ENCODE measurements at places on chromosomes 4 and X.

DNA sequence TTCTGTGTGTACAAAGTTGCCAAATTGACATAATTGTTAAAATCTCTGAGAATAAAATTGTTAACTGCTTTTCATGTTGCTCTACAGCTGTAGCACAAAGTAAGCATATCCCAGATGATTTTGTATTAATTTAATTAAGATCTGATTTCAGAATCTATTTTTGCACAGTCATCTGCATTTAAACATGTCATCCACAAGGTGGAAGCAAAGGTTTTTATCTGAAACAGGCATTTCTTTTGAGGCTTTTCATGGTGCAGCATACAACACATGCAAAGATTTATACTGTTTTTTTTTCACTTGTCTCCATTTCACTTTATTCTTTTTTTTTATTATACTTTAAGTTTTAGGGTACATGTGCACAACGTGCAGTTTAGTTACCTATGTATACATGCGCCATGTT lies 51.2 kb downstream of the GC start:
- DNase-seq: no peak

DNA sequence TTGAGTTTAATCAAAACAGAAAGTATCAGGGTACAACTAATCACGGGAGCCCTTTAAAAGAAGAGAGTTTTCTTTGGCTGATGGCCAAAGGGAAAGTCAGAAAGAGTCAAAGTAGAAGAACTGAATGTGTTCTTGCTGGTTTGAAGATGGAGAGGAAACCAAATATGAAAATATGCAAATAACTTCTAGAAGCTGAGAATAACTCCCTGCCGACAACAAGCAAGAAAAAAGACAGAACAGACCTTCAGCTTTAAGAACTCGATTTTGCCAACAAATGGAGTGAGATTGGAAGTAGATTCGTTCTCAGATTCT lies 903.8 kb downstream of the STIM2 start:
- DNase-seq: no peak

- DNase-seq: no peak
Measured at GRCh38 chrX:119501511-119502148, 33.4 kb downstream of the SLC25A5 start.

DNA sequence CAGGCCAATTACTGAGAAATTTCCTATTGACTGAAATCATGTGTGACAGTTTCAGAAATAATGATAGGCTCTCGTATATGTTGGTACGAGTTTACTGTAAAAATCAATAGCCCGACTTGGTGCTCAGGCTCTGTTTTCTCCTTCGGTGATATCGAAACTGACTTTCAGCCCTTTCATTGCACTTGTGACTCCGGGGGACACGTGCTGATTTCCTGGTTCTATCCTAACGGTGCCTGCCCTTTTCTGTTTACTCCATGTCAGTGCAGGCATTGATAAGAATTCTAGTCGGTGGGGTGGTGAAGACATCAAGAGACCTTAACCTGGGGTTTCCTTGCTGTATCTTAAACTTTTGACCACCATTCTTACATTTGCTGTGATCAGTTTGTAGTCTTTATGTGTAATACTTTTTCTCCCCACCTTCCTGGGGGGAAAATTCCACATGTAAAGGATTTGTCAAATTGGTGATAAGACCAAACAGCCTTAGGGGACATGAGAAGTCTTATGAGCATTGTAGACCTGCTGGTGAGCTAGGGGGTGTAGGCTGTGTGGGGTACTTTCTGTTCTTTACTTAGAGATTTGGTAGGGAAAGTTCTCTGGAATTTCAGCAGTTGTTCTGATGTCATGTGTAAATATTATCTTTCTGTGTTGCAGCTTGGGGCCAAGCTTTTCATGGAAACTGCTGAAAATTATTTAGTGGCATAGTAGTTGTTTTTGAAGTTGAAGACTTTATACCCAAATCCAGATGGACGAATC lies 52.7 kb downstream of the TMEM131L start:
- DNase-seq: no peak

- DNase-seq: no peak
Measured at GRCh38 chrX:84108584-84108983, 79.4 kb downstream of the RPS6KA6 start.

- no peak for DNase-seq
Measured at GRCh38 chr4:3683077-3683743, 83.0 kb upstream of the ADRA2C start.

DNA sequence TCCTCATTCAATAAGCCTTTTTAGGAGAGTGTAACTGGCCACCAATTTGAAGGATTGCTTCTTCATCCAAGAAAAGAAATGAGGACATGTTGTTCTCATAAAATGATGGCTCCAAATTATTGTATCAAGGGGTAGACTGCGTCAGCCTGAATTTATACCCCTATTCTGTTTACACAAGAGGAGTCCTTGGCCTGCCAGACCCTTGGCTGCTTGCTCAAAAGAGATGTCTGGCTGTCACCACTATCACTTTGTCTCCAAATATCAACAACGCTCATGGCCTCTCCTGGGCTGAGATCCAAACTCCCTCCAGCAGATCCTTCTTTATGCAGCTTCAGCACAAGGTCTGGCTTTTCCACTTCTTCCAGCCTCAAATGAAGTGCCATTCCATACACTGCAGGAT lies 127.9 kb downstream of the OR13H1 start:
- no peak for DNase-seq

- no peak for DNase-seq
Measured at GRCh38 chr4:165481053-165481835, 102.4 kb downstream of the CPE start.

DNA sequence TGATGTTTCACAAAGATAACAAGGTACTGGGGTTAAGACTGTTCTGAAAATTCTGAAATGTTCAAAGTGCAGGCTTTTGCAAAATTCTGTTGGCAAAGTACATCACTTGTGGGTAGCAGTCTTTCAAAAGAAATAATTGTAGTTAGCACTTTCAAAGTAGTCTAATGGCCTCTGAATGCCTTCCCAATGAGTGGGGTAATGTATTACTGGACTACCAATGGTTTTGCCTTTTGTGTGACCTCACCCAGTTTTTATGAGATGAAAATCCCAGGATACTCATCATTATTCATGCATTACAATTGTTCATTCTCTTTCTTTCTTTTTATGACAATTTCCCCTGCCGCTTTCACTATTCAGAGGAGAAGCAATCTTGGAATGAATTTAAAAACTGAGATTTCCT lies 686.1 kb downstream of the GLUD2 start:
- DNase-seq: no peak

DNA sequence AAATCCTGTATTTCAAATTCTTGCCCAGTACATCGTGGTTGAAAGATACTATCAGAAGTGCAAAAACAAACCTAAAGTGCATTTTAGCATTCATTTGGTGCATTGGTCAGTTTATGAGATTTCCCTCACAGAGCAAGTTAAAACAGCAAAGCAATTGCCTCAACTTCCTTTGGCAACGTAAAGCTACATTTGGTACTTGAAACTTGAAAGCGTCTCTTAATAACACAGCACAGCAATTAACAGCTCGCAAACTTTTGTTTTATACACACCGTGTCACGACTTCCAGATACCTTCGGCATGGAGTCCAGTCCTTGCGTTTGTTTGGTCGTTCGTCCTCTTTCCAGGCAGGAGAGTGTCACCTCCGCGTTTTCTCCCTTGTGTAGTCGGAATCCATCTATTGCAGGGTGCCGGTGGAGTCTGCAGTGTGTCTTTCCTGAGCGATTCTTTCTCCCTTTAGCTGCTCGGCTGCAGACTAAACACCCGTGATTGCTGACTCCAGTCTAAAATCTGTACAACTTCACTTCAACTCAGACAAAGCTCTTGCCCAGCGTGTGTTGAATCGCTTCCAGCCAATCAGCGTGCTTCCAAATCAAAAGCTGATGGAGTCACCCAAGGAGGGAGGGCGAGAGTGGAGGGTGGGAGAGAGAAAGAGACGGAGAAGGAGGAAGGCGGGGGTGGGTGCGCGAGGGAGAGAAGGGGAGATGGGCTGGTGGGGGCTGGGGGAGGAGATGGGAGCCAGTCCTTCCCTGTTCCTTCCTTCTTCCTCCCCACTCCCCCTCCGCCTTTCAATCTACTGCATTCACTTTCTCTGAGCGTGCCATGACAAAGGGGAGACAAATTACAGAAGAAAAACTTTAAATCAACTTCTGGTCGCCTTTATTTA lies at the start of gene PCDH18:
PCDH18 (minus strand) TSS at position 509 of the 883 bp plus-strand sequence; CDS start at position 103, 406 bp downstream.
- no peak for DNase-seq

DNA sequence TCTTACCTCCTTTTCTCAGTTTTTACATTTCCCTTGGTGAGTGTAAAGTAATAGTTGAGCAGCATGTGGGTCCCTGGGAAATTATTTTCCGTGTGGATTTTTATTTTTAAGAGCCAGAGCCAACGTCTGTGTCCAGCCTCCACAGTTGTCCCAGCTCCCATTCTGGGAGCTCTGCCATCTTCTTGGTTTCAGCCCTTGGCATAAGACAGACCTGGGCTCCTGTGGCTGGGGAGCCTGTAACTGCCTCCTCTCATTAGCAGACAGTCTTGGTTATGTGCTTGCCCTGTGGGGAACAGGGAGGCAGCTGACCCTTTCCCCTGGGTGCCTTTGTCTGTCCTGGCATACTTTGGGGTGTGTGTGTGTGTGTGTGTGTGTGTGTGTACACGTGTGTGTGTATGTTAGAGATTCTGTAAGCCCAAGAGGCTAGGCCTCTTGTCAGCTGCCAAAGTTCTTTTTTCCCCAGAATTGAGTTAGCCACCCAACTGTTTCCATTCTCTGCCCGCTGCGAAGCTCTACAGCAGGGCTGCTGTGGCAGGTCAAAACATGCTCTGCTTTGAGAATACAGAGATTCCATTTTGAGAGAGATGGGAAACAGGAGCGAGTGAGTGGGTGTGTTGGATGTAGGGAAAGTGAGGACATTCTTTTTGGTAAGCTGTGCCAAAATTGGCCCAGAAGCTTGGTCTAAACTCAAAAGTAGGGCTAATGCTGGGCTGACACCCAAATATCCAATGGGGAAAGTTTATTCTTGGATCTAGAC lies 140.7 kb downstream of the TMEM164 start:
- no peak for DNase-seq

DNA sequence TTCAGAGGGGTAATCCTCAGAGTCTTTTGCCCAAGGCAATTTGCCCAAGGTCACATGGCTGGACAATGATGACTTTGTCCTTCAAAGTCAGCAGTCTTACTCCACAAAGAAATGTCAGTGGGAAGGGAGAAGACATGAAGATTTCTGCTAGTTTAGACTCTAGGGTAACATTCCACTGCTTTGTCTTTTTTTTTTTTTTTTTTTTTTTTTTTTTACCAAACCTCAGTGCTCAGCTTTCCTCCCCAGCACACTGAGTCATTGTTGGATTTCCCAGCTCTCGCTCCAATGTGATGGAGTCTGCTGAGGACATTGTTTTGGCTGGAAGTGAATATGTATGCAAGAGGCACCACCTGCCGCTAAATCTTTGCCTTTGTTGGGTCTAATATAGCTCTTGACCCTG lies 7.2 kb upstream of the C1QTNF7 start:
- no peak for DNase-seq

DNA sequence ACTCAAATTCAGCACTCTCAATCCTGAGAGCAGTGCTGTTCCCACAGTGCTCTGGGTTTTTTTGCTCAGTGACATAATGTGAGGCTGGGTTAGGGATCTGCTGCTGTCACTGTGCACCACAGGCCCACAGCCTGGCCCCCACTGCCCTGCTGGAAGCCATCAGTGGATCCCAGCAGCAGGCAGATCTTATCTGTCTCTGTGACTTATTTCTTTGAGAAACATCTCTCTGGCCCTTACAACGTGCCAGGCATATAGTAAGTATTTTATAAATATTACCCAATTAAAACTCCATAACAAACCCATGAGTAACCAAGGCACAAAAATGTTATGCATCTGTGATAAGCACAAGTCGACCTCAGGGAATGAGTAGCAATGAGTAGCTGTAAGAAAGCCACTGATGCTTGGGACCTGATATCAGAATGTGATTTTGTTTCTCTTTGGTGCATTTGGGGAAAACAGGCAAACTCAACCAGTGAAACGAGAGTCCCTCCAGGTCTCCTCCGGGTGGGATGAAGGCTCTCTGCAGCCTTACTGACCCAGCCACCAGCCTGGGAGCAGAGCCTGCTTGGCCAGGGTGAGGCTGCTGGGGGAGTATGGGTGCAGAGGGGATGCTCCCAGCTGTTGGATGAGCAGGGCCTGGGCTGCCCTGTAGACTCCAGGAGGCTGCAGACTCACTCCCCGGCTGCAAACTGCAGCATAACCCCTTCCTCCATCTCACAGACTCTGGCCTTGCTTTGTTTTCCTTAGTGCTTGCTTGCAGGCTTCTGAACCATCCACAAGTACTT lies 172.7 kb upstream of the LNX1 start:
- DNase-seq: no peak

- DNase-seq: no peak
Measured at GRCh38 chr4:102500352-102500695, 835 bp upstream of the NFKB1 start.

- no peak for DNase-seq
Measured at GRCh38 chr4:14961292-14961691, 41.0 kb upstream of the CPEB2 start.

- DNase-seq: no peak
Measured at GRCh38 chr4:173924561-173924960, 358.9 kb downstream of the FBXO8 start.

DNA sequence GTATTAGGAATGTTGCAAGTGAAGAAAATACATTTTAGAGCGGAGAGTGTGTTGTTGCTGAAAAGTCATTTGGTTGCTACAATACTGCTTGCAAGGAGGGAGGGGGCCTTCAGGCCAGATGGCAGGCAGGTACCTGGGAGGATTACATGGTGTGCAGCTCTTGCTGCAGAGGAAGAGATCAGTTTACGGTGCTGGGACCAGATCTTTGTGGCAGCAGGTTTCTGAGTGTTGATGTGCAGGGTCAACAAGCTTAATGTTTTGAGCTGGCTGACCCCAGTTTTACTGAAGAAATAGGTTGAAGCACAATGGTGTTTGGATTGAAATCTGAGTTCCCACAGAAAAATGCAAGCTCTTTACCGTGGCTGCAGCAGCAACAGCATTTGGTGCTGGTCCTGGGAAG lies 96.4 kb upstream of the DDIT4L start:
- no peak for DNase-seq

DNA sequence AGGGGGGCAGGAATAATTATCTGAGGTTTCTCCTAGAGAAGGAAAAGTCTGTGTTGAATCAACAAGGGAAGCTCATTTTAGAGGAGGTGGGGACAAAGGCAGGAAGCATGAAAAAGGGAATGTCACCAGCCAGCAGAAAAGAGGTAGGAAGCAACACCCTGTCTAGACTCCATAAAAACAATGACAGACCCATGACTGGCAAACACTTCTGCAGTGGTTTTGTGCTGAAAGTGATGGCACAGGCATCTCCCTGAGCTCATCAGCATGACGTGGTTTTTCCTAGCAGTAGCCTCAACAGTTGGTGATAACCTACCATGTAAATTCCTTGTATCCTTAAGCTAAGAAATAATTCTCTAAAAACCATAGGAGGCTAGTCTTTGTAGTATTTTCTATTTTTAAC lies 110.7 kb upstream of the GALNT7 start:
- no peak for DNase-seq

GRCh38 chrX:51421972-51422597 lies 74.3 kb downstream of the NUDT11 start:
- DNase-seq: no peak

- no peak for DNase-seq
Measured at GRCh38 chr4:182242787-182243186, 415 bp upstream of the TENM3 start.

DNA sequence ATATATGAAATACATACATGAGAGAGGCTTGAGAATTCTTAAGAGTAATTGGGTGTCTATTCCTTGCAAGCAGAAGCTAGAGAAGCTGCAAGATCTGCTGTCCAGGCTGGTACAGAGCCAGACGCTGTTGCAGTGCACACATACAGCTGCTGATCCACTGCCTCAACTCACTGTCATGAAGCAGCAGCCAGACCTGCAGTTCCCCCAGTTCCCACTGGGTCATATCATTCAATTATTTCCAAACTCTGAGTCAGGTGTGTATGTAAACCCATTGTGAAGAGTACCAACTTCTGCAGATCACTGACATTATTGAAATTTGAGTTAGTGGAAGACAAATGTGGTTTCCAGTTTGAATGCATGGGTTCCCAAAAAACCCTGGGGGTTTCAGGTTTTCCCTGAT lies 1212.8 kb upstream of the ADGRL3 start:
- DNase-seq: no peak

Data from effector memory CD4-positive, alpha-beta T cell (primary cell).